Right hindlimb (tissue), 1 donor: ENCODE measurements at places on chromosomes 1 and 21.

DNA sequence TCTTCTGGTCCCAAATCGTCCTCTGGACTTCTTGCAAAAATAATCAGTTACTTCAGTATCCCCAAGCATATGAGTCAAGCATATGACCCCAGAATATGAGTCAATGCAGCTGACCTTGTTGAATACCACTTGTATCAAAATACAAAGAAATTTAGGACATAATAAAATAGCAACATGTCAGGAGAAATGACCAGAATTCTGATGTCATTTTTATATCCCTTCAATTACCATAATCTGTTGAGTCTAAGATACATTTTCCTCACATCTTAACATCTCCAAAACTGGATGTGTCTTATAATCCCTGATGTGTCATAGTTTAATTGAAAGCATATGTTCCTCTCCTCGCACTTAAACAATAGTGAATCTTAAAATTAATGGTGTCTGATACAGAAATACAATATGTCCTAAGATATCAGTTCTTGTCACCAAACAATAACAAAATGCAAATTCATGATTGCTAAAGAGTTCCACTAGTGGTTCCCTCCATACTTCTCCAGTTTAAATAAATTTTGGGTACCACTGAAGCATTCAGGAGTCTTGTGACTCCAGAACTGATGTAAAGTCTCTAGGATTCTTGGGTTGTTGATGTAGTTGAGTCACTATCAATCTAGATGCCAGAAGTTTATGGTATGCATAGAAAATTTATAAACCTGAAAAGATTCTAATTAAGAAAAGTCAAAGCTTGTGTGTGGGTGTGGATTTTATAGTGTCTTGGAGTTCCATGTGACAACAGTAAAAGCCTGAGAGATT lies 41.8 kb downstream of the KIFAP3 start:
- DNase-seq = no peak

GRCh38 chr1:90778486-90778885 lies 61.4 kb upstream of the BARHL2 start:
- no peak for DNase-seq

GRCh38 chr1:60759291-60759690 lies 323.1 kb upstream of the NFIA start:
- DNase-seq = no peak

GRCh38 chr1:41023279-41023990 lies 1.9 kb upstream of the SLFNL1 start:
- DNase-seq = no peak

DNA sequence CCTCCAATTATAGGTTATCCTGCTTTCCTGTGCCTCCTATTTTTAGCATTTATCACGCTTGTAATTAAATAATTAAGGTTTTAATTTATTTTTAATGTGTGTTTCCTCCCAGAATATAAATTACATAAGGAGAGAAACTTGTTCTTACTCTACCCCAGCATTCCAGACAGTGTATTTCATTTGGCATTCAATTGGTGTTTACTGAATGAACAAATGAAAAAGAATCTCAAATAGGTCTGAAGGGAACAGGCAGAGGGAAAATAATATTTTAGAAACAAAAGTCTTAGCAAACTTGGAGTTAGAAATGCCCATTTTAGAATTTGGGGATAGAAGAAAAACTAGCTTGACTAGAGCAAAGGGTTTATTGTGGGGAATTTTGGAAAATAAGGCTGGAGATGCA lies 9.9 kb upstream of the RSRP1 start:
- no peak for DNase-seq

- peak; percentile 73 for DNase-seq
Observed at GRCh38 chr1:242011894-242012660, 13.2 kb upstream of the MAP1LC3C start.

DNA sequence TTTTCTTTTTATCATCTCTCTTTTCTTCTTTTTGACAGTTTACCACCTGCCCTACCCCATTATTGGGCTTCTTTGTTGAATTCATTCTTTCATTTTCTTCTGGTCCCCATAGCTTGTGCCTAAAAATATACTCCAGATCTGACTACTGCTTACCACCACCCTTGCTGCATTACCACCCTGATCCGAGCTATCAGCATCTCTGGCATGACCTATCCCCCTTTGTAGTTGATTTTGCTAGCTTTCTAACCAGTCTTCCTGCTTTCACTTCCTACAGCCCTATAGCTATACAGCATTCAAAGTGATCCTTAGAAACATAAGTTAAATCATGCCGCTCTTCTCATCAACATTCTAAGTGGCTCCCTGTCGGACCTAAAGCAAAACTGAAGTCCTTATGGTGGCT lies 59.4 kb upstream of the MPC2 start:
- DNase-seq = no peak

- DNase-seq = no peak
Observed at GRCh38 chr1:15500184-15501178, 23.5 kb downstream of the CASP9 start.

- DNase-seq = no peak
Observed at GRCh38 chr1:11109047-11109760, 9.5 kb upstream of the EXOSC10 start.

DNA sequence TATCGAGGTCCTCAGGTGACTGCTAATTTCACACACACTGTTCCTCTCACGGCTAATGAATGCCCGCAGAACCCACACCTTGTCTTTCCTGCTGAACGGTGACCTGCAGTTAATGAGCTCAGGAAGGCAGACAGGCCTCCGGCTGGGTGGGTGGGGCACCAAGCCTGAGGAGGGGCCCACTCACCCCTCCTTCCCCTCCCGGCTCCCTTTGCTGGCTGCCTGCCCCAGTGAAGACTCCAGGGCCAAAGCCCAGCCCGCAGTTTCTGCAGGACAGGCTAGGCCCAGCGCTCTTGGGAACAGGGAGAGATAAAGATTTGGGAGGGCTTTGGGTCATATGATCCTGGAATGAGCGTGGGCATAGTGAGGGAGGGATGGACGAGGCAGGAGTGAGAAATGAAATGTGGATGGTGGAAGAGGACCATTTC lies 26.4 kb downstream of the FOXO6 start:
- DNase-seq = peak; percentile 95

GRCh38 chr1:178397678-178398077 lies 99.1 kb downstream of the CLEC20A start:
- DNase-seq = no peak

- DNase-seq = no peak
Observed at GRCh38 chr1:107681001-107681479, 283.9 kb downstream of the VAV3 start.
